ENCODE measurements at places on chromosomes 7 and 10.

- DNase-seq: no peak
Observed at GRCh38 chr10:878895-879294, 52.6 kb downstream of the LARP4B start.

DNA sequence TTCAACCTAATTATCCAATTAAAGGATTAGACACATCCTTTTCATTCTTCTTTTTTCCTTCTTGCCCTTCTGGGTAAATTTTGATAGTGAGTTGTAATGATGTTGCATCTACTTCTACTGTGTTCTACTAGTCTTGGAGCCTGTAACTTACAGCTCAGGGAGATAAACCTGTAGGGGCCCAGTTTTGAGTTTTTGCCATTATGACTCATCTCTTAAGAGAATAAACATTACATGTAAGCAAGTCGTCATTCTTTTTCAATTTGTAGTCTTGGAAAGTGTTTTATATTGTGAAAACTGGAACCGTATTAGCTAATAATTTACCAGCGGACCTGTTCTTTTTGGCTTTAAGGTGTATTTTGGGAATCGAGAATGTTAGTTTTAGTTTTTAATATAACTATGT is 89.7 kb upstream of the RPA3 start:
- no peak for DNase-seq

DNA sequence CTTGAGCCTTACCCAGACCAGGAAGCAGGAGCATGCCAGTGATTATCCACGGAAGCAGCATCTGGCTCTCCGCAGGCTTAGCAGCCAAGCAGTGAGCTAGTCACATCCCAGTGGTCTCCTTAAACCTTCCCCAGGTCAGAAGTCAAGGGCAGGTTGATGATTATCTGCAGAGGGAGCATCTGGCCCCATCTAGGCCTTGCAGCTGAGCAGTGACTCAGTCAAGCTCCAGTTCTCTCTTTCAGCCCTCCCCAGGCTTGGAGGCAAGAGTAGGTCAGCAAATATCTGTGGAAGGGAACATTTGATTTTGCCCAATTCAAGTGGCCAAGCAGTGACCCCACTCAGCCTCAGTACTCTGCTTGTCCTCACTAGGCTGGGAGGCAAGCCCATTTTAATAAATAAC is 61.6 kb downstream of the ANKRD7 start:
- DNase-seq: no peak

DNA sequence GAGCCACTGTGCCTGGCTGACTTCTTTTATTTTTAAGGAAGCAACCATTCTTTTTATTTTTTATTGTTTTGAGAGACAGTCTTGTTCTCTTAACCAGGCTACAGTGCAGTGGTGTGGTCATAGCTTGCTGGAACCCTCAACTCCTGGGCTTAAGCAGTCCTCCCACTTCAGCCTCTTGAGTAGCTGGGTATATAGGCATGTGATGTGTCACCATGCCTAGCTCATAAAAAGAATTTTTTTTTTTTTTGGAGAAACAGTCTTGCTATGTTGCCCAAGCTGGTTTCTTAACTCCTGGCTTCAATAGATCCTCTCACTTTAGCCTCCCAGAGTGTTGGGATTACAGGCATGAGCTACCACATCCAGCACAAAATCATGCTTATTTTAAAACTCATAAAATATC is 5.8 kb downstream of the MCU start:
- no peak for DNase-seq

DNA sequence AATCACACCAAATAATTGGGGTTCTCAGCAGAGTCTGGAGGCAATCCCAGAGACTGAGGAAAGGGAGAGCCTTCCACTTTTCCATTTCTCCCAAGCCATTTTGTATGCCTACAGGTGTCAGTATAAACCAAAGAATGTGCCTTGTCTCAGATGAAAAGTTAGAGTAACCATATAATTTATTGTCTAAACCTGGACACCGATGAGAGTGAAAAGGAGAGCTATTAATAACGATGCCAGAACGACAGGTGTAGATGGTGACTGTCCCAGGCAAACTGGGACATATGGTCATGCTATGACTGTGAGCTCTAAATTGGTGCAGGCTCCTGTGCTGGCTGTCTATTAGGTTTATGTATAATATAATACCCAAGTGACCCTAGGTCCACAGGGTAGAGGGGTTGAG is 219.6 kb downstream of the ARHGAP12 start:
- DNase-seq: no peak
